Spleen (tissue), 13 donors: ENCODE measurements at places on chromosomes 3 and 15. TPM values are rescaled to one million over a fixed set of nuclear protein-coding genes. Genes with fewer than 3 reads are reported as not detected.
A peak's percentile ranks its signal among the peaks of the same experiment; 100 is the strongest.

RASGRF1 gene
- 2.6 TPM for total RNA-seq

PCSK6 gene
- total RNA-seq = 167 TPM

CHD2 gene
- 204 TPM for total RNA-seq

BSN gene
- total RNA-seq = 0.79 TPM

ZPLD1 gene
- not detected for total RNA-seq

ZNF621 gene
- 21.1 TPM for total RNA-seq

CACNA2D3 gene
- 3.6 TPM for total RNA-seq

PLSCR5 gene
- not detected for total RNA-seq

SMCO1 gene
- total RNA-seq = not detected

GRCh38 chr3:66261355-66261754, 40.6 kb downstream of the SLC25A26 start:
- no peak for DNase-seq

- no peak for DNase-seq
Observed at GRCh38 chr3:31008994-31009393, 114.5 kb upstream of the GADL1 start.

GRCh38 chr15:88014454-88015160, 241.9 kb downstream of the NTRK3 start:
- DNase-seq = no peak

DNA sequence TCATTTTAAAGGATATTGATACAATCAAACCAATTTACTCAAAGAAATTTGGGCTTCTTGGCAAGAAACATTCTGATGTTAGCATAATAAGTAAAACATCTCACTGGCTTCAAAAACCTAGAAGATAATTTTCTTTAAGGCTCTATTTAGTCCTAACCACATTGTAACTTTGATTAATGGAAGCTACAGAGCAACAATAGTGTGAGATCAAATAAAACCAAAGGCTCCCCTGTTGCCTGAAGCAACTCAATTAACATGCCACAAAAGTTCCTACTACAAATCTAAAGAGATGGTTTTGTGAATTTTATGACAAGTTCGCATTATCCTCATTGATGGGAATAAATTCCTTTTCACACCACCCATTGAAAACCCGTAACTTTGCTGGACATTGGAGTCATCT, 5.9 kb downstream of the DPH6 start:
- no peak for DNase-seq

- DNase-seq = no peak
Observed at GRCh38 chr3:40211579-40211978, 97.9 kb upstream of the EIF1B start.

GRCh38 chr3:195069501-195070251, 201.3 kb downstream of the XXYLT1 start:
- peak; percentile 62 for DNase-seq

DNA sequence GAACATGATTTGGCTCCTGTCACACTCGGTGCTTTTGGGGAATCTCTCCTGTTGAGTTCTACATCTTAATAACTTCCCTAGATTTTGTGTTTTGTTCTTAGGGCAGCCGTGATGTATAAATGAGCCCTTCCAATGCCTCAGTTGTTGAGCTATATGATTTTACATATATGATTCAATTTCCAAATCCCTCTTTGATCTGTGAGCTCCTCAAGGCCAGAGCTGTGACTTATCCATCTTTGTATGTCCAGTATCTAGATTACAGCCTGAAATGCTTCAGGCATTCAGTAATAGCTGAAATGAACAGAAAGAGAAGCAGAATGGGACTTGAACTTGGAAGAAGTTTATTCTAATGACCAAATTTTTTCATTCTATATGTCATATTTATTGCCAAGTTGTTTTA, 26.6 kb downstream of the CGGBP1 start:
- DNase-seq = no peak

DNA sequence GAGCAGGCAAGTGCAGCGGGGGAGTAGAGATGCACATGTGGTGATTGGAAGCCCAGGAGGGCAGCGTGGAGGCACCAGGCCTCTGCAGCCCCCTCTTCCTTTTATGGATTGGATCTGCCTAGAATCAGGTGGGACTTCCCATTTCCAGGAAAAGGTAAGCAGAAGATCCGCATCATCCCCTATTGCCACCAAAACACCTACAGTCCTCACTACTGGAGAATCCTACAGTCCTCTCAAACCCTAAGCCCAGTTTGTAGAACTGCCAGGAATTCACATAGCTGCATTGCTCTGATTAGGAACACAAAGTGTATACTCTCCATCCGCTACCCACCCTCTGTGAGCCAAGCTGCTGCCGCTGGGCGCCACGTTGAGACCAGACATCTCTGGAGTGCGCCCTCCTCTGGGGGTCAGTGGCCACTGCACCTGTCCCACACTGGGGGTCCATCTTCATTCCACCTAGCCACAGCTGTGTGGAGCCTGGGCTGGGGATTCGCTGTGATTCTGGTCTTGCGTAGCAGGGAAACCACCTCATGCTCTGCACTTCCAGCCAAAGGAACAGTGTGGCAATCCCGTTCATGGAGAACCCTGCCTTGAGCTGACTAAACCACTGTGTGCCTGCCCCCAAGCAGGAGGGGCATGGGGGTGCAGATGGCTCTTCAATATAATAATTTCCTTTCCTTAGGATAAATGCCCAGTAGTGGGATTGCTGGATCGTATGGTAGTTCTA, 88.9 kb upstream of the PTX3 start:
- no peak for DNase-seq

- DNase-seq = no peak
Observed at GRCh38 chr3:173660645-173661299, 263.2 kb downstream of the NLGN1 start.

GRCh38 chr15:57443486-57443885, 67.2 kb downstream of the CGNL1 start:
- no peak for DNase-seq

GRCh38 chr3:27659279-27660021, 62.7 kb downstream of the EOMES start:
- DNase-seq = no peak

- no peak for DNase-seq
Observed at GRCh38 chr15:101675015-101675414, 22.8 kb upstream of the TM2D3 start.

DNA sequence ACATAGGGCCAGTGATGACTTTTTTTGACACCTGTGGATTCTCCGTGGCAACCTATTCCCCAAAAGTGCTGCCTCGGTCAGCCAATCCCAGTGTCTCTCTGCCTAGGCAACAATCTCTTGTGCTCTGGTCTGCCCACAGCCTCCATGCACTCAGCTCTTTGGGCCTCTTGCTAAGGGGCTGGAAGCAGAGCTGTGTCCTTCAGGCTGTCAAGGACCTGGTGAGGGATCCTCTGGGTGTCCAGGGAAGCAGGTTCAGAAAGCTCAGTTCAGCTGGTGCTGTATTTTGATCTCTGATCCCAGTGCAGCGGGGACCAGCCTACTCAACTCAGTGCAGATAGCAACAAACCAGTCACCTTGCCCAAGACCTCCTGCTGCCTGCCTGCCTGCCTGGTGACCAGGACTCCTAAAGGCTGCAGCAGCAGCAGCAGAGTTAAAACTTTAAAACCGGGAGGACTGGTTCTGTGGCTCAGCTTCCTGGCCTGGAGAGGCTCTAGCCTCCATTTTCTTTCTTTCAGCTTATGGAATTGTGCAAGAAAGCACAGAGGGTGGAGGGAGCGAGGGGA, 6.2 kb downstream of the PAK6 start:
- no peak for DNase-seq
